ENCODE measurements at places on chromosomes 13 and 19.

DNA sequence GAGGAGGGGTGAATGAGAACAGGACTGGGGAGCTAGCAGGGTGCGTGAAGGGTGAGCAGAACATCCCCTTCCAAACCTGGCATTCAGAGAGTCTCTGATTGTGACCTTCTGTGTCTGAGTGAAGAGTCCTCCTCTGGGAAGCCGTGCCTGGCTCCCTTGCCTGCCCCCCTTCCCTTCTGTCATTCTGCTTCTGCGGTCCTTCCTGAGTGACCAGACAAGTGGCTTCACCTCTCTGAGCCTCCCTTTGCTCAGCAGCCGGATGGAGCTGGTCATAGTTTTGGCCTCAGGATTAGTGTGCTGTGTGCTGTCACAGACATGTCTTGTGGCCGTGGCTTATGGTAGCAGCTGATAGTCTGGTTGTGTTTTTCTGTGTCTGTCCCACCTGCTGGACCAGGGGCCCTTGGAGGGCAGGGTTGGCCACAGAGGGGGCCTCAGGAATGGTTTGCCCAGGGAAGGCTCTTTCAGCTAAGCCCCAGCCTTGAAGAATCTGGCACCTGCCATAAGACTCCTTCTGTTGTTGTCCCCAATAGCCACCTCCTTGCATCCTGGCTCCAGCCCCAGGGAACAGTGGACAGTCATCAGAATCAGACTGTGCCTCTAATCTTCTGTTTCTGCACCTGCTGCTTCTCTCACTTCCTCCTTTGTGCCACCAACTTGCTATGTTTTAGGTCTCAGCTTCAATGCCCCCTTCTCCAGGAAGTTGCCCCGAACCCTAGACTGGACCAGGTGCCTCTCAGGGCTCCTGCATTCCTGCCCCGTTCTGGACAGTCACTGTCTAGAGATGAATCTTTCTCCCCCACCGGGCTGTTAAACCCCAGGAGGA is 5.9 kb downstream of the CLPTM1 start:
- DNase-seq: no peak

DNA sequence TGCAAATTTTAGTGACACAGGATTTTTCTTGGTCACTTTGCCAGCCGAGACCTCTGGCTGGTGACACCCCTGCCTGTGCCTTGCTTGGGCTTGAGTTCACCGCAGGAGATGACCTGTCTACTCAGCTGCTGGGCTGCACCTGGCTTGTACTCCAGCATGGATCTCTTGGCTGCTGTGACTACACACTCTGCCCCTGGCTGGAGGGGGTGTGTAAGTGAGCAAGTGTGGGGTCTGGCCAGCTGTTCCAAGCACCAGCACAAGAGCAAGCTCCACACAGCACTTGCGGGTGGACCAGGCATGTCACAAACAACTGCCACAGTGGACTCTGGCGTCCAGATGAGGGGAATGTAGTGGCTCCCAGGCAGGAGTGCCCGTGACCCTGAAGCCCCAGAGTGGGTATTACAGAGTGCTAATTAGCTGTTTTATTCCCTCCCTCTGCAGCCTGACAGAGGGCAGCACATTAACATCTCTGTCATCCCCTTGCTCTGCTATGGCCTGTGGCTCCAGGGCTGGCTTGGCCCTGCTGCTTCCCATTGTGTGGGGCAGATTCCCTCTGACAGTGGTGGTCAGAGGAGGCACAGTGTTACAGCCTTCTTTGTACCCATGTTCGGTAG is 1387.2 kb downstream of the OLFM4 start:
- DNase-seq: no peak

DNA sequence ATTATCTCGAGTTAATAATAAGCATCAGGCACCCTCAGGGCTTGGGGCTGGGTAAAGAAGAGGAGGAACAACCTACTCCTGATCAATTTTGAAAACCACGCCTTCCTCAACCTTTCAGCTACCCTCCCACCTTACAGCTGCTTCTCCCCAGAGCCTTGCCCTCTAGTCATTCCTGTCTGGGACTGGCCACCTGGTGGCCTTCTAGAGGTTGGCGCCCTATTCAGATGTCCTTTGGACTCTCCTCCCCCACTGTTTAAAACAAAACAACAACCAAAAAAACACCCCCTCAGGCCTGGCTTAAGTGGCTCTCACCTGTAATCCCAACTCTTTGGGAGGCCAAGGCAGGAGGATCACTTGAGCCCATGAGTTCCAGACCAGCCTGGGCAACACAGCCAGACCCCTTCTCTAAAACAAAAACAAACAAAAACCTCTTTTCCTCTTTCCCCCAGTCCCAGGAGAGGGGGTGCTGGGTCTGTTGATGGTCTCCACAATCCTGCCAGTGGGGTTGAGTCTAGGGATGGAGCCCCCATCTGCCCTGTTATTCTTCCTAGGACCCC is 62.3 kb downstream of the CCDC70 start:
- DNase-seq: no peak

DNA sequence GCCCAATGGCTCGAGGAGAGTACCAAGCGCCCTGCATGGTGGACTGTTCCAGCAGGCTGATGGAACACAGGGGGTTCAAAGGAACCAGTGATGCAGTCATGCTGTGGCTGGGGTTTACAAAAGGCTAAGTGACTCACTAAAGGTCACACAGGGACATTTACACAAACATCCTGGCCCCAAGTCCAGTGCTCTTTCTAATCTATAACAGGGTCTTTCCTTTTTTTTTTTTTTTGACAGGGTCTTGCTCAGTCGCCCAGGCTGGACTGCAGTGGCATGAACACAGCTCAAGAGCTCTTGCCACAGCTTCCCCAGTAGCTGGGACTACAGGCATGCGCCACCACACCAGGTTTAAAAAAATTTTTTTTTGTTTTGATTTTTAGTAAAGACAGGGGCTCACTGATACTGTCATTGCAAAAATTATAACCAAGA is 2.8 kb upstream of the SLC25A15 start:
- no peak for DNase-seq

GRCh38 chr13:101554420-101555125 is 102.1 kb downstream of the ITGBL1 start:
- DNase-seq: no peak

- peak; percentile 7 for DNase-seq
These were observed 903.1 kb downstream of the SLITRK6 start for GRCh38 chr13:84896128-84896527.

DNA sequence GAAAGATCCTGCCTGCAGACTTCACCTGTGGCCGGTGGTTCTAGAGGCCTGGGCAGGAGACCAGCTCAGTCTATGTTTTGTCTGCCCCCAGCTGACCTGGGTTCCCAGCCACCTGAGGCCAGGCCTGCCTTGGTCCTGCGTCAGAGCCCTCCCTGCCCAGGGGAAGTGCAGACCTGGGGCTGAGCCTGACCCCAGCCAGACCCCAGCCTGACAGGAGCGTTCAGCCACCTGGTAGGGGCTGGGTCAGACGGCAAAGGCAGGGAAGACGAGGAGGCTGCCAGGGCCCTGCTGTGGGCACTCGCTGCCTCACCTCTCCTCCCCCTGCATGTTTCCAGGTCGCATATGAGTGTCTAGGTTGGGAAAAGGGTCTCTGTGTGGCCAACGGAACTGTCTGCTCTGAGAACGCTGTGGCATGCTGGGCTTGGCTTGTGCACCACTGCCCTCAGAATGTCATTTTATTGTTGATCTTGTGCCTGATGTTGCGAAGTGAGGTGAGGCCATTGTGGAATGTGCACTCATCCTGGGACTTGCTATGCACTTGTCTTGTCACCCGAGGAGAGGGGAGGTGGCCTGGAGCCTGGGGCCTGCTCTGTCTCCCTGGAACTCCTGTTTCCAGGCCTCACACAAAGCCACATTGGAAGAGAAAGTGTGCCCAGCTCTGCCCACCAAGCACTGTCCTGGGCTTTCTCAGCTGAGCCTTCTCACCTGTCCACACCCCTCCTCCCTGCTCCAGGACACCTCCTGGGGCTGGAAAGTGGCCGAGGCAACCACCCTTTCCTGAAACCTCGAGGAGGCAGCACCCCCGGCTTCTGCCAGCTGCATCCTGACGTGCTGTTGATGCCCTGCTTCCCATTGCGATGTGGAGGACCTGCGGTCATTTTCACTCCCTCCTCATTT is 15.2 kb upstream of the MCF2L start:
- DNase-seq: no peak

DNA sequence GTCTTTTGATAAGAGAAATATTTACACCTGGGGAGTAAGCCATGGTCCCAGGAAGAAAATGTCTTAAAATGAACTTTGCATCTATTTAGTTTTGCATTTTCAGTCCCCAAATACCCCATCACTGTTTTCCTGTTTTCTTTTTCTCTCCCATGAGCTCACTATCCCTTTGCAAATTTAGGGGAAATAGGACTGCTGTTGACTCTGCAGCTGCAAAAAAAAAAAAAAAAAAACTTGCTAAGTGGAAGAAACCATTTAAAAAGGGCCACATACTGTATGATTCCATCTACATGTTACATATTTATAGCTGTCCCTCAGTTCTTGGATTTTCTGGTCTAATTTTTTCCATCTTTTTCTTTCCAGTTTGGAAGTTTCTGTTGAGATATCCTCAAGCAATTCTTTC is 98.2 kb upstream of the SERP2 start:
- no peak for DNase-seq

DNA sequence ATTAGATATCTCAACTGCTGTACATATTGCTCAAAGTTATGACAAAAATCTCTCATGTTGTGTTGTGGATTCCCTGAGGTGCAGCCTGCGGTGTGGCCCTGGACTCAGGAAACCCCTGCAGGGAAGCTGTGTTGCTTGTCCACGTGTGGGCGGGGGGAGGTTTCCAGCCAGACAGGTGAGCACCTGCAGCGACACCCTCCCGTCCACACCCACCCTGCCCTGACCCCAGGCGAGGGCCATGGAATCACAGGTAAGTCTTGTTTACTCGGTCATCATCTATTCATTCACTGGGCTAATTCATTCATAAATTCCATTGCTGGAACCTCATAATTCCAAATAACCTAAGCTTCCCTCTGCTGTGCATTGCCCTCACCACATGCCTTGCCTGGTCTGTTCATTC is 14.1 kb downstream of the PLPP2 start:
- DNase-seq: no peak

GRCh38 chr19:4328243-4328990 is 10.2 kb downstream of the STAP2 start:
- peak; percentile 94 for DNase-seq

DNA sequence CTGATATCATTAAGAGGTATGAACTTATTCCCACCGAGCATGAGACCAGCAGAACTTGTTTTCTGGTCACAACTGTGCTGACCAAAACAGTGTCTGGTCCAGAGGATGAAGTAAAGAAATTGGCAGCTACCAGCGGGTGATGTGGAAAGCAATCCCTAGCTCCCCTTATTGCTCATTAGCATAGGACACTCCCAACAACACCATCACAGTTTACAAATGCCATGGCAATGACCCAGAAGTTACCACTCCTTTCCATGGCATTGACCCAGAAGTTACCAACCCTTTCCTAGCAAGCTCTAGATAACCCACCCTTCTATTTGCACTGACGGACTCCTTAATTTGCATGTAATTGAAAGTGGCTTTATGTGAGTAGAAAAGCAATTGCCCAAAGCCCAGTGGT is 1856.1 kb downstream of the OLFM4 start:
- DNase-seq: no peak

GRCh38 chr19:20151617-20152145 is 15.3 kb upstream of the ZNF486 start:
- DNase-seq: no peak

- DNase-seq: no peak
These were observed 9.5 kb downstream of the RINL start for GRCh38 chr19:38868551-38868950.

DNA sequence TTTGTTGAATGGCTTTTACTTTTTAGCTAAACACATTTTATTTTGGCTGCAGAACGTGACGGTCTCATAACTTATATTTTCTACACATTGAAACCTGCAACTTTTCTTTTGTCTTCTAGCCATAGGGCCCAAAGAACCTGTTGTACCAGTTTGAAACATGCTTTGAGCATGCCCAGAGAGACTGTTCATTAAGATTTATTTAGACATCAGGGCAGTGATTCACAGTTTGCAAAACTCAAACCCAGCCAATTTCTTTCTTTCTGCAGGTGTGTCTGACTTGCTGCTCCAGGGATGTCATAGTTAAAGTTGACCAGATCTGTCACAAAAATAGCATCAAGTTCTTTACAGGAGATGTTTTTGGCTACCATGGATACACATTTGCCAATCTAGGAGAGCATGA is 22.0 kb downstream of the SAE1 start:
- no peak for DNase-seq

DNA sequence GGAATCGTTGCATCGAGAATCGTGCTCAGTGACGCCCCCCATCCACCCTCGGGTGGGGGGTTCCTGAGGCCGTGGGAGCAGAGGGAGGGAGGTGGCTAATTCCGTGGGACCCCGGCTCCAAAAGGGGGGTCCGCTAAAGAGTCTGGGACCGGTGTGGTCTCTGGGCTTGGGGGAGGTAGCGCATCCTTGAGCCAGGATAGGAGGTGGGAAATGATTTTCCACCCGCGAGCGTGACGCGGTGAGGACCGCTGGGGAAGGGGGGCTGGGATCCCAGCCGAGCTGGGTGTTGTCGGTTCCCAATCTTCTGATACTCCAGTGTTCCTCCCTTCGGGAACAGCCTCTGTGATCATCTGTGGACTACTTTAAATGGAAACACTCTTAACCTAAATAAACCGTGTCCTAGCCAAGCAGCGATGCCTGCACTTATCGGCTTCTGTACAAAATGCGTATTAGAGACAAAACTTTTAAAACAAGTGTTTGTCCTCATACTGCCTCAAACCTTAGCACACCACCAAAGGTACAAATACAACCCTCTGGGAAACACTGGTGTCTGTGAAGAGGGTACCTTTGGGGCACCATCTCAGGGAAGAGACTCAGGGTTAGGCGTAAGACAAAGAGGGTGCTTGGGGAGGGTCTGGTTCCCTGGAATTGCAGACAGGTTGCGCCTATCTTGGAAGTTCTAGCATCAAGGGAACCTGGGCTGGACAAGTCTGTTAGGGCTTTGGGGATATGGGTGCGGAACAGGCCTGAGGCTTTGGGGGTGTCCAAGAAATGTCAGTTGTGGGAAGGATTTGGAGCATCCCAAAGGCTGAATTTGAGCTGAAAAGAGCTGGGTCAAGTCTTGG is 16.0 kb downstream of the KCNC3 start:
- DNase-seq: no peak

DNA sequence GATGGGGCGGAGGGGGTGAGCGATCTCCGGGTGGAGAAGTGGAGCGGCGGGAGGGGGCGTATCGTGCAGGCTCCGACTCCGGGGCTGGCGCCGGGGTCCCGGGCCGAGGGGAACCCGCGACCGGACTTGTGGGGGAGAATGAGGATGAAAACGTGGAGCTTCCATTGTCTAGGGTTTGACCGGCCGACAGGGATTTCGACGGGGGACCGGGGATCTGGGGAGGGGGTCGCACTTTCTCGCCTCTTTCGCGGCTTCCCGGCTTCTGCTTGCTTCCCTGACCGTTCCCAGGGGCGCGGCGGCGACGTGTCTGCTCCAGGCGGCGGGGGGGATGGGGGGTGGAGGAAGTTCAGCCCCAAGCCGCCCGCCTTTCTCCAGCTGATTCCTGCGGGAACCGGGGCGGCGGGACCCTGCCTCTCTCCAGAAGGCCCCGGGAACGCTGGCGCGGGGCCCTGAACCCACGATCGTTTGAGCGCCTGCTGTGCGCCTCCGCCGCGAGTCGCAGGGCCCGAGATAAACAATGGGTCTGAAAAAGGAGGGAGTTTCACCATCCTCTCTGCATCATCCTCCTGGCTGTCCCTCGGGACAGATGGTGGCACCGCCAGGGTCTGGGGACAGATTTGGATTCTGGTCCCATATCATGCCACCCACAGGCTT is 790 bp downstream of the TPM4 start:
- DNase-seq: peak; percentile 27

GRCh38 chr13:73995736-73996135 is 138.5 kb downstream of the KLF12 start:
- no peak for DNase-seq

- peak; percentile 73 for DNase-seq
These were observed 1.8 kb downstream of the DBP start for GRCh38 chr19:48635263-48635965.

- no peak for DNase-seq
These were observed 31.0 kb upstream of the MIER2 start for GRCh38 chr19:375395-376110.
